Erythroblast (primary cell): ENCODE measurements at places on chromosomes 13 and 19.

DNA sequence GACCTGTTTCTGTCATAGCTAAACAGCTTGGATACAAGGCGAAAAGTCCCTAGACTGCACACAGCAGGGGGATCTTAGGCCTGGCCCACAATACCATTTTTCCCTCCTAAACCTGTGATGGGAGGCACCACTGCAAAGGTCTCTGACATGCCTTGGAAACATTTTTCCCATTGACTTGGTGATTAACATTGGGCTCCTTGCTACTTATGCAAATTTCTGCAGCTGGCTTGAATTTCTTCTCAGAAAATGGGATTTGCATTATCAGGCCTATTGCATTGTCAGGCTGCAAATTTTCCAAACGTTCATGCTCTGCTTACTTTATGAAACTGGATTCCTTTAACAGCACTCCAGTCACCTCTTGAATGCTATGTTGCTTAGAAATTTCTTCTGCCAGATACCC, 136.2 kb upstream of the TSHZ3 start:
- DNase-seq, result no peak

DNA sequence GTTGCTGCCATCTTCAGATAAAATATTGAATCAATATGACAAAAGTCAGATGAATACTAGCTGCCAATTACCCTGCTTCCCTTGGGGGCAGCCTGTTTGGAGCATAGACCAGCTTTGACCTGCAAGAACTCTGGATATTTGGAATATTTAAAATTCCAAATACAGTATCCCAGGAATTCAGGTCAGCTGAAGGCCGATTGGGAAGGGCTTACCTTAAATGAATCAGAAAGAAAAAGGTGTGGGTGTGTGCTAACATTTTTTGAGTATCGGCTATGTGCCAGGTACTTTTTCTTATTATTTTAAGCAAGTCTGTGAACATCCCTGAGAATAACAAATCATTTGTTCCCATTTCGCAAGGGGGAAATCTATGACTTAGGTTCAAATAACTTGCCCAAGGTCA, 1.8 kb upstream of the RUBCNL start:
- DNase-seq, result no peak

DNA sequence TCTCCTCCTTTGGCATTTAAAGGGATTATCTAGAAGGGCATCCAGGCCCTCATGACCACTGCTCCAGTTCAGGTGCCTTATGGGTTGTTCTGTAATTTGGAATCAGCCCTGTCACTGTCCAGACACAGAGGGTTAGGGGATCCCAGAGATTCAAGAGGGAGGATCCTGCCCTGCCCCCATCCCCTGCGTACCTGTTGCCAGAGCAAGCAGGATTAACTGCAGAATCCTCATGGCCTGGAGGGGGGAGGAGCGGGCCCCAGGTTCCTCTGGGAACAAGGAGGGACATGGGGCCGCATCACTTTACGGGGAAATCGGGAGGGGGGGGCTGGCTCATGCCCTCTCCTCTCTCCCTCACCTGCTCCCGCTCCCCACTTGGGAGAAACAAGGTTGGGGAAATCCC, 1.0 kb downstream of the KLK11 start:
- DNase-seq, result no peak

DNA sequence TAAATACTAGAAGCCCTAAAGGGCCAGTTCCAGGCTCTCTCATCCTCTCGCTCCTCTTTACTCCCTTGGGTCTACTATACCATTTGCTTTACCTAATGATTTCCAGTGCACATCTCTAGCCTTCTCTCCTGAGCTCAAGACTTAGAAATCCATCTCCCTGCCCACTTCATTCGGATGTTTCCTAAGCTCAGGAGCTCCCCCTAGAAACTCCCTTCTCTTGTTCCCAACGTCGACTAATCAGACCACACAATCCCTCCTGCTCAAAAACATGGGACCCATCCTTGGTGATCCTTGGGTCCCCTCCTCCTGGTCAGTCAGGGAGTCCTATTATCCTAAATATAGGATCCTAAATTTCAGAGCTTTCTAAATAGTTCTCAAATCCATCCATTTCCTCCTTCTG, 21.1 kb upstream of the STK24 start:
- peak; percentile 41 for DNase-seq
